ENCODE measurements at places on chromosomes 3 and 15. TPM values are rescaled to one million over a fixed set of nuclear protein-coding genes. Genes with fewer than 3 reads are reported as not detected.

GRCh38 chr3:178785961-178786360 is 249.7 kb downstream of the KCNMB2 start:
- no peak for DNase-seq

The SRGAP3 gene
- 1.3 TPM for total RNA-seq

The WNT5A gene
- total RNA-seq = 8.9 TPM

DNA sequence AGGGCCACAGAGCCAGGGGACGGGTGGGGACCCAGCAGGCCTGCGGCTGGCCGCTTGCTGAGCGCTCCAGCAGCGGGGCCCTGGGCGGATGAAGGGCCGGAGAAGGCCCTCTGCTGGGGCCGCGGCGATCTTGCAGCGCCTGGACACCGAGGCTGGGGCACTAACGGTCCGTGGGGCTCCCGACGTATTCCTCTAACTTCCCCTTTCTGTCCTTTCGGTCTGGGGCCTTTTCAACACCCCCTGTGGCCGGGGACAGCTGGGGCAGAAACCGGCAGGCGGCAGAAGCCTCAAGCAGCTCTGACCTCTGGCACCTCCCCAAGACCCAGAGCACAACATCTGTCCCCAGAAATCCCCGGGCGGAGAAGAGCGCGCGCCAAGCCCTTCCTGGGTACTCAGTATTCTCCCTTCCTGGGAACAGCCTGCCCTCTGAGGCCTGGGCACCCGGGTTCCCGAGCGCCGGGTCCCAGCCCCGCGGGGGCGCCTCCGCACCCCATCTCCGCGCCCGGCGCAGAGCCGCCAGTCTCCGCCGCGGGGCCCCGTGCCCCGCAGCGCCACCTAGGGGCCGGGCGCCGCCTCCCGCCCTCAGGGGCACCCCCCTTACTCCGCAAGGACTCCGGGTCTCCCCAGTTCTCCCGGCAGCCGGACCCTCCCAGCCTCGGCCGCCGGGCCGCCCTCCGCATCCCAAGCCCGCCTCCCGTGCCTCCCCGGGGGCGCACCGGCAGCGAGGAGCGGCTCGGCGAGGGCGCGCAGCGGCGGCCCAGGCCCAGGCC is 582 bp upstream of the SLCO3A1 start:
- DNase-seq = peak; percentile 46

- DNase-seq = no peak
Observed at GRCh38 chr3:34388830-34389229, 590.4 kb downstream of the PDCD6IP start.

The ST3GAL6 gene
- 67.2 TPM for total RNA-seq

GRCh38 chr15:79901958-79902357 is 5.1 kb upstream of the MTHFS start:
- no peak for DNase-seq

The DUOXA1 gene
- total RNA-seq = not detected

DNA sequence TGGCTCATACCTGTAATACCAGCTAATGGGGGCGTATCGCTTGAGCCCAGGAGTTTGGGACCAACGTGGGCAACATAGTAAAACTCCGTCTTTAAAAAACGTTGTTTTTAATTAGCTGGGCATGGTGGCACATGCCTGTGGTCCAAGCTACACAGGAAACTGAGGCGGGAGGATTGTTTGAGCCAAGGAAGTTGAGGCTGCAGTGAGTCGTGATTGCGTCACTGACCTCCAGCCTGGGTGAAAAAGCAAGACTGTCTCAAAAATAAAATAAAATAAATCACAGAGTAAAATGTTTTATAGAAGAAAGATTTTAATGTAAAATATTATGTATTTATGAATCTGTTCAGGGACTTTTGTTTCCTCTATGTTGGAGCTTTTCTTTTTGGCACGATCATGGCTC is 15.3 kb upstream of the STRIT1 start:
- DNase-seq = no peak

GRCh38 chr3:64184621-64185020 is 40.6 kb downstream of the PRICKLE2 start:
- DNase-seq = no peak

The ZNF592 gene
- total RNA-seq = 30.6 TPM

DNA sequence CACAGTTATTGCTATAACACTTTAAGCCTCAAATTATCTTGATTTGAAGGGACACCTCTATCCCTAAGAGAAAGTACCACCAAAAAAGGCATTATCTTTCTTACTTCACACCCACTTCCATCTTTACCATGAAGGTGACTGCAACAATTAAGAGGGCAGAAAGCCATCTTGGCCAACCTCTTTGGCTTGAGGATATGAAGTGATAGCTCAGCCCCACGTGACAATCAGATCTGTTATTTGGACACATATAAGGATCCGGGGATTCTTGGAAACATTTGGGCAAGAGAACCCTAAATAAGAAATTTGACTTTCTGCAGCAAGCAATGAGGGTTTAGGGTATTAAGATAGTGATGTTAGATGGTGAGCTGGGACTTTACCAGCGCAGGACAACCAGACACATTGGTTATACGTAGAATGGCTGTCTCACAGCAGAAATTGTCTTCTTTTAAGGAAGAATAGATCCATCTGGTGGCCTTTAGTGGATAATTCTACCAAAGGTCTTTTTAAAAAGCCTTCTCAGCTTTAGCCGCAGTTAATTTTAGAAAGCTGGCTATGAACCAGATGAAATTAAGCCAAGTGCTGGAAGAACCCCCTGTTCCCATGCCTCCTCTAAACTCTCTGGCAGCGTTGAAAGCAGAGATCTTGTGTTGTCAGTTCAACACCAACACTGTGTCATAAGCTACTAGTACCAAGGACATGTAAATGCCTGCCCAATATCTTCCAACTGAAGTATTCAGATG is 12.3 kb downstream of the HCLS1 start:
- DNase-seq = no peak

DNA sequence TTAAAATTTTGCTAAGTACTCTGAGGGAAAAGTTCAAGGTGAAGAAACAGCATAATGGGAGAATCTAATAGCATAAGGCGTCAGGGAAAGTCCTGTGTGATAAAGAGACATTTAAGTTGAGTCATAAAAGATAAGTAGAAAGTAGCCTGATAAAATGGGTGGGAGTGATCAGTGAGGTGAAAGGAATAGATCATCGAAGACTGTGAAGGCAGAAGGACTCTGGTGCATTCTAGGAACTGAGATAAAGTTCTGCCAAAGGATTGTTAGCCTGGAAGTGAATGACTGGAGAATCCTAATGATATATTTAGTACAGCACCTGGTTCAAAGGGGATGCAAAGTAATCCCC is 149.9 kb downstream of the CFAP20DC start:
- DNase-seq = no peak

DNA sequence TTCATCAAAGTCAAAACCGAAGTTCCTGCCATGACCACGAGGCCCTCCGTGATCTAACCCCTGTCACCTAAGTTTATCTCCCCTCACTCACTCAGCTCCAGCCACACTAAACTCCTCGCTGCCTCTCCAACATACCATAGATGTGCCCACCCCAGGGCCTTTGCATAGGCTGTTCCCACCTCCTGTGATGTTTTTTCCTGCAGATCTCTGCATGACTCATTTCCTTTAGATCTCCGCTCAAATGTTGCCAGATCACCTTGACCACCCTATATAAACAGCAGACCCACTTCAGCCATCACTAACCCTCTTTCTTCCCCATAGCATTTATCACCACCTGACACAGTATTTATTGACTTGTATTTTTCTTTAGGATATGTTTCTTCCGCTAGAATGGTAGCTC is 58.5 kb downstream of the HRH1 start:
- DNase-seq = no peak

The UPK1B gene
- 0.50 TPM for total RNA-seq

- no peak for DNase-seq
Observed at GRCh38 chr15:101807345-101807945, 4.1 kb downstream of the OR4F6 start.

GRCh38 chr3:73393005-73393404 is 231.7 kb downstream of the PDZRN3 start:
- no peak for DNase-seq

- peak; percentile 3 for DNase-seq
Observed at GRCh38 chr3:127710155-127710941, 37.6 kb downstream of the ABTB1 start.

DNA sequence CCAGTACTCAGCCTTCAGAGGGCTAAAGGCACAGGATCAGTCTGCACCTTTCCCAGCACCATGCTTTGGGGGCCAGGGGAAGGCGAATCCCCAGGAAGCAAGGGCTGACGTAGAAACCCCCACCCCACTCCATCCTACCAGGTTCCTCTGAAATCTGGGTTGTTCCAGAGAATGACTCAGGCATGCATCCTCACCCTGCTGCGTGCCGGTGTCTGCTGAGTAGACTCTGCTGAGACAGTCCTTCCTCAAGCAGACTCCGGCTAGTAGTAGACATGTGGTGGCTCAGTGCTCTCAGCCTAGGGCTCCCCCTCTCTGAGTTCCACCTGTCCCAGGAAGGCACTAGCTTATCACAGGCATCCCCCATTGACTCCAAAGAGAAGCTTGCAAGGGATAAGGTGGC is 9.0 kb downstream of the TMEM43 start:
- no peak for DNase-seq

DNA sequence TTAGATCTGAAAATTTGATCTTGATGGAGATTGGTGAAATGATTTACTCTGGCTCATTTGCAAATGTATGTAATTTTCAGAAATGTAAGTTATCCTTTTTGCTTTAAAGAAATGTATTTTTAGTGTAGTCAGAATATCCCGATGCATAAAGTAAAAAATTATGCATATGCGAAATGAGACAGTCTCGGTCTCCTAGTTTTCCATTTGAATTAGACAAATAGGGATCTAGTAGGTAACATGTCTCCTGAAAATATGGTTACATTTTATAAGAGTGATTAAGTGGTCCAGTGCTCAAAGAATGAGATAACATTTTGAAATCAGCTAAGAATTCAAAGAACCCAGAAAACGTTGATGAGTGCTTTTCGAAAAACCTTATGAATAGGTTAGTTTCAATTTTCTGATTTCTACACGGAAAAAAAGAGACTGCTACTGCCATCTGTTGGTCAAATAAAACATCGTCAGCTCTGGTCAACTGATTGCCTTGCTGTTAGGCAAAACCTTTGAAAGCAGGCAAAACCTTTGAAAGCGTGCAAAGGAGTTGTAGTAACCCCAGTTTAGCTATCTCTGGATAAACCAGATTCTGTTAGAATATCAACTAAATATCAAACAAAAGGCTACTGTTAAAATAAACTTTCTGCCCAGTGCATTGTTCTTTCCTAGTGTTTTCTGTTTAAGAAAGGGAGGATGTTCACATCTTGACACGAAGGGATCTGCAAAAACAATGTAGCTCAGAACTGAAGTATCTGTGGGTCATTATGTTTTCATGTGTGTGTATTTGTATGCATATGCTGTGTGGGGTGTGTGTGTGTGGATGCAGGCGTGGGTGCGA is 59.3 kb upstream of the CHMP2B start:
- DNase-seq = peak; percentile 53

DNA sequence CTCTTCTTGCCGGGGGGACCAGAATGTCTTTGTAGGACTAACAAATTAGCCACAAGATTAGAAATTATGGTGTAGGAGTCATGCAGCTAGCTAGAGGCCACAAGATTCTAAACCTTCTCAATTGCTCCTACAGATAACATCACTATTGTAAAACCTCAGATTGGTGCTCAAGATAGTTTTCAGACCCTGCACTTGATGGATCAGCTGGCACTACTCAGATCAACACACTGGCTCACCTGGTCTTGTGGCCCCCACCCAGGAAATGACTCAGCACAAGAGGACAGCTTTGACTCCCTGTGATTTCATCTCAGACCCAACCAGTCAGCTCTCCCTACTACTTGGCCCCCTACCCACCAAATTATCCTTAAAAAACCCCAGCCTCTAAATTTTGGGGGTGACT is 124.1 kb upstream of the RASGRP1 start:
- DNase-seq = no peak

The TMOD2 gene
- total RNA-seq = 0.23 TPM
